ENCODE measurements at places on chromosomes 2 and 18.
A peak's percentile ranks its signal among the peaks of the same experiment; 100 is the strongest.

GRCh38 chr18:11607906-11608305 is 1.5 kb upstream of the SLC35G4 start:
- no peak for DNase-seq

- no peak for DNase-seq
These were observed 594.0 kb upstream of the VRK2 start for GRCh38 chr2:57452634-57453033.

GRCh38 chr2:15634846-15635490 is 43.3 kb downstream of the DDX1 start:
- DNase-seq = no peak

DNA sequence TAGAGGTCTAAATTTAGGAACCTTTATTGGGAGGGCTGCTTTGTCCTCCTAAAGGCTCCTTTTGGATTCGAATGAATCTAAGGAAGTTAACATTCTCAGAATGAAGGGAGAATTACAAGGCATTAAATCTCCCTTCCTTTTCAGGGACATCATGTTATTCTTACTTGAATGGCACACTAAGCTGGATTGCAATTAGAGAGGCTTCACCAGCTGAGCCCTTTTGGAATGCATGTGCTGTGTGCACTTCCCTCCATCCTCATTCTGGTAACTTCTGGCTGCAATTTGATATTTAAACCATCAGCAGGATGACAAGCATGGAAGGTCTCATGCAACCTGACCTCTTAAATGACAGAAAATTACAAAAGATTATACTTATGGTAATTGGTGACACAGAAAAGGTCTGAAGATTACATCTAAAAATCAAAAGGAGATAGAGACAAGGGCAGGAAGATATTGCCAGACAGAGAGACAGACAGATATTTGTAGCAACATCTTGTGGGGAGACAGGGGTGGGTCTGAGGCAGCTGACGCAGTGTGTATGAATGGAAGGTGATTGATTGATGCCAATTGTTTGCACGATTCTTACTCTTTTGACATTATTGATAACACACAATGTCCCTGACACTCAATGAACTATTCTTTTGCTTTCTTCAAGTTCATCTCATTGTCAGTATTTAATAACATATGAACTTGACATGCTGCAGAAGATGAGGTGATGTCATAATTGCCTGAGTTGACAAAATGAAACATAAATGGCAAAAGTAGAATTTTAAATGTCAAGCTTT is 570.8 kb upstream of the GYPC start:
- no peak for DNase-seq

DNA sequence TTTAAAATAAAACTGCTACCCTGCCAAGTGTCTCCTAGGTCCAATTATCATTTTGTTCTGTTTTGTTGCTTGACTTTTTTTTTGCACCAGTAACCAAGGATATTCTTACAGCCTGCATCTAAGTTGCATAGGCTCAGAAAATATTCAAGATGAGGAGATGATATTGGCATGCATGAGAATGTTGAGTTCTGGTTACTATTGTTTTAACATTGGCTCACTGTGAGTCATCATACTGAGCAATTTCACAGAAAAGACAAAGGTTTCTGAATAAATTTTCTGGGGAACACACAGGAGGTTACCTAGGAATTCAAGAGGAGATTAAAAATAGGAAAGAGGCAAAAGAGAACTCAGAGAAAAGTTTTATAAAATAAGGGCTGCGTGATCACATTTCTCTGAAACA is 84.8 kb upstream of the POU3F3 start:
- DNase-seq = peak; percentile 74

DNA sequence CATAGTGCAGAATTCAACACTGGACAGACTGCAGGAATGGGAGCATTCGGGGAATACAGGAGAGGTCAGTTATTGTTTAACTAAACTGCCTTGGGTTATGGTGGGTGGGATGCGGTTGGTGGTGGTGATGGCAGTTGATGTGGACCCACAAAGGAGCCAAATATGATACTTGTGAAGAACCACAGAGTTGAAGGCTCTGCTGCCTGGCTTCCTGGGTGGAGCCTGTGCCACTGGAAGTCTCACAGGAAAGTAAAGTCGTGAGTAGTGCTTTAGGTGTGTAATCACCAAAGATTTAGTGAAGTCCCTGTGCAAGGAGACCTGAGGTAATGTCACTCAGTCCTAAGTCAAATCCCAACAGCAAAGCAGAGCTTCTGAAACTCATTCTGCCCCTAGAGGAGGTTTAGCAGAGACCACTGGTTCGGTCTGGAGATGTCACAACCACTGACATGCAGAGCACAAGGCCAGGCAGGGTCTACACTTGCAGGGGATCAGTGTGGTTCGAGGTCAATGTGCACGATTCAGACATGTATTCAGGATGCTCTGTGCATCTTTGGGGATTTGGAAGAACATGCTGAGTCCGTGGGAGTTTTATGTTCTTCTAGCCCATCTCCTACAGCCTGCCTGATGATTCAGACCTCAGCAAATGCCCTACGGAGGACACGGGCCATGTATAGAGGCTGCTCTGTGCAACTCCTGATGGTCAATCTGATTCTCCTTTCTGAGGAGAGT is 1150.9 kb downstream of the RPIA start:
- no peak for DNase-seq

DNA sequence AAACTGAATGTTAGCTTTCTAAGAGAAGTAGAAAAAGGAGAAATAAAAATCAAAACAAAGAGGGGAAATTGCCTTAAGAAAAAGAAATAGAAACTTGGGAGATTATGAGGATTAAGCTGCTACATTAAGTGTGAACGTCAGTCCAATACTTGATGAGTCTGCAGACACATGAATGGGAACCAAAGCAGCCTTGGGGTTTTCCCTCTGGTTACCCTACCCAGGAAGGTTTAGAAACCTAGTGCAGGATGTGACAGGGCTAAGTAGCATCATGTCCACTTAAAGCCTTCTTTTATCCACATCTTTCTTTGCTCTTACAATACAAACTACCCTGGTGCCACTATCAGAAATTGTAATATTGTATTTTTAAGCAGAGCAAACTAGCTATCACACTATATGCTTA is 22.3 kb downstream of the SLC35F5 start:
- no peak for DNase-seq

- DNase-seq = no peak
These were observed 4.3 kb downstream of the MRPS9 start for GRCh38 chr2:105042189-105042588.

Data from stromal cell of bone marrow (primary cell).